ENCODE measurements at places on chromosomes 11 and 22. TPM values are rescaled to one million over a fixed set of nuclear protein-coding genes. Genes with fewer than 3 reads are reported as not detected.

HEPN1 gene
- total RNA-seq: not detected

MS4A4E gene
- 2.1 TPM for total RNA-seq

OR6A2 gene
- total RNA-seq: not detected

OR6M1 gene
- not detected for total RNA-seq
